Activated T-cell treated with anti-CD3 and anti-CD28 coated beads for 24 hours (primary cell): ENCODE measurements at places on chromosomes 7 and 10.

DNA sequence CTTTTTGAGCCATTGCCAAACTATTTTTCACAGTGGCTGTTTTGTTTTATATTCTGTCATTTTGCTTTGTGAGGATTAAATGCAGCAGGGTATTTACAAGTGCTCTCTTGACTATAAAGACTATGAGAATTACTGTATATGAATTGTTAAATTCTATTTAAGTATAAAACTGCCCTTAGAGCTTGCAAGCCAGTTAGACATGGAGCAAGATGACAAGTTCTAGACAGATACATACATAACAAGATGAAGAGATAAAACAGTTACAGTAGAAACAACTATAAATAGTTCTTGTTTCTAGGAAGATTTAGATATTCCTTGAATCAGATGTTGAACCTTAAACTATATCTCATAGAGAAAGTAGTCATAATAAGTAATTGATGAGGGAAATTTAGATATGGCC, 60.6 kb downstream of the DNAH11 start:
- no peak for DNase-seq

DNA sequence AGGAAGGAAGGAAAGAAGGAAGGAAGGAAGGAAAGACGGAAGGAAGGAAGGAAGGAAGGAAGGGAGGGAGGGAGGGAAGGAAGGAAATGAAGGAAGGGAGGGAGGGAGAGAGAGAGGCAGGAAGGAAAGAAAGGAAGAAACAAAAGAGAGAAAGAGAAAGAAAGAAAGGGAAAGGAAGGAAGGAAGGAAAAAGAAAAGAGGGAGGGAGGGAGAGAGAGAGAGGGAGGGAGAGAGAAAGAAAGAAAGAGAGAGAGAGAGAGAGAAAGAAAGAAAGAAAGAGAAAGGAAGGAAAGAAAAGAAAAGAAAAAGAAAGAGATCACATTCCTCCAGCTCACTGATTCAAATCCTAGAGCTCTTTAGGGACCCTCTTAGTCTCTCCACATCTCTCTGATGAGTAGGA, 24.7 kb downstream of the ELN start:
- no peak for DNase-seq

DNA sequence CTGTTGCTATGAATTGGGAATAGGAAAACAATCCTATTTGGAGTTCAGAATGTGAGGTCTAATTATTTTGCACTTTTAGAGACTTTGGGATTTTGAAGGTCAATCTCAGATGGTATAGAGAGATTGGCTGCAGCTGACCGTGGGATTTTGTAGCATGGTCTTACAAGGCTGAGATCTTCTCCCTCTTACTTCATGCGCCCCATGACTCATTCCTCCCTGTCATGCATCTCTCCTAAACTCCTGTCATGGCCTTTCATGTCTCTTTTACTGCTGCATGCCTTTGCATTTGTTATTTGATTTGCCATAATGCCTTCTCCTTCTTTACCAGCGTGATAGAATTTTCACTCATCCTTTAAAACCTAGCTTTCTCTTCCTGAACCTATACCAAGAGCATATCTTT, 133.1 kb downstream of the BBS9 start:
- no peak for DNase-seq

- DNase-seq, result no peak
Measured at GRCh38 chr7:29194594-29195427, at the start of gene CHN2. TSS of gene CHN2 (plus strand) at chr7:29194775.

- DNase-seq, result no peak
Measured at GRCh38 chr7:132557489-132558044, 18.7 kb downstream of the PLXNA4 start.

- peak; percentile 26 for DNase-seq
Measured at GRCh38 chr10:80186364-80187012, 18.8 kb downstream of the ANXA11 start.

DNA sequence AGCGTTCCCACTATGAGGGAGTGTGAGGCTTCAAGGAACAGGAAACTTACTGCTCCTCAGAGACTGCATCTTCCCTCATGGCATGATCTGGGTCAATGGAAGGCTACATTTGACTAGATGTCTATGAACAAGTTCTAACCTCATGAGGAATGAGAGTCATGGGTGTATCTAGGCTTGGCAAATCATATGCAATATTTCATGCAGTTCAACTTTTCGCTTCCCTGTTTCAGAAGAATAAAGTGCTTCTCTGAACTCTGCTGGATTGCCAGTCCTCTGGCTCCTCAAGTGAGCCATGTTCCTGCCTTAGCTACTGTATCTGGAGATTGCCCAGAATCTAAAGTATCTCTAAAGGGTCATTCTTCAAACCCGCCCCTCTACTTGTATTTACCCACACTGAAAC, 54.3 kb upstream of the SEMA3A start:
- DNase-seq, result no peak

DNA sequence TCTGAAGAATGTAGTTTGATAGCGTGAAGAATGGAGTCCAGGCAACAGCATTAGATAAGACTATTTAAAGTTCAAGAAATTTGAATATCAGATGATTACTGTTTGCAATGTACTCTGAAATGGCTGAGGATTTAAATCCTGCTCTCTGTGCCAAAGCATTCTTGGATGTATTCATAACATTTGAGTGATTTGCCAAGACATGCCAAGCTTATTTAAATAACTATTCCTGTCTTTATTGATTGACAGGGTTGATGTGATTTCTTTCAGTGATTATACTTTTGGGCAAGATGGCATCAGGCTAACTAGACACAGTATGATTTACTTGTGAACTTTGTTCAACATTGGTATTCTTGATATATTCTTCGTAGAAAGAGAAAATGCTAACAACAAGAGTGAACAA, 168.7 kb downstream of the GNAI1 start:
- DNase-seq, result no peak

DNA sequence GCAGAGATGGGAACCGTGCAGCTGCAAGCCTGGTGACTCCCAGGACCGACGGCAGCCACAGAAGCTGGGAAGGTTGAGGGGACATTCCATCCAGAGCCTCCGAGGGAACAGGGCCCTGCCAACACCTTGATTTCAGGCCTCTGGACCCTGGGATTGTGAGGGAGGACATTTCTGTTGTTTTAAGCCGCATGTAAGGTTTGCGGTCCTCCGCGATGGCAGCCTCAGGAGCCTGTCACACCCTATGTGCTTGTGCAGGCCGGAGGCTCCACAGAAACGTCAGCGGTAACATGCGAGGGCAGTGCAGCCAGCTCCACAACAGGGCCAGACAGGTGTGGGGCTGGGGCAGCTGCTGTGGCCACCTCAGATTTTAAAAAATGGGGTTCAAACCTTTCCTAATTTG, 144.7 kb upstream of the SHH start:
- DNase-seq, result no peak

GRCh38 chr10:88392222-88392621, 190.9 kb downstream of the RNLS start:
- DNase-seq, result no peak

- no peak for DNase-seq
Measured at GRCh38 chr7:30428246-30429155, 50.1 kb downstream of the NOD1 start.

DNA sequence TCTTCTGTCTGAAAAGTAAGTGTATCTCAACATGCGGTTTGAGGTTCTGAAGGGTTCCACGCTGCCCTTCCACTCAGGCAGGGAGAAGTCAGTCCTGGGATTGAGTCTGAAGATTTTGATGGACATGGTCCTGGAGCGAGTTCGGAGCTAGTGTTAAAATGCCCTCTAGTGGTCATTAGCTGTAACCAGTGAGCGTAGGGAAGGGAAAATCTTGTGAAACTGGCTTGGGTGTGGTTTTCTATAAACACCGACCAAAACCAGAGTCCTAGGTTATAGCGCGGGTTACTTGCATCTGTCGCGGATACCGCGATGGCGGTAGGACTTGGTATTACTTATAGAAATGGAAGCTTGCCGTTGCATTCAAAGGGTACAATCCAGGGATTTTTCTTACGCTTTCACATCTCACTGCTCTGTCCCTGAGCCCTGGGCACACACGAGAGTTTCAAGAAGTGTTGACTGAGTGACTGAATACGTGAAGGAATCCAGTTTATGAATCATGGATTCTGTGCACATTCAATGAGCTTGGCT, 348.2 kb upstream of the C7orf33 start:
- no peak for DNase-seq

DNA sequence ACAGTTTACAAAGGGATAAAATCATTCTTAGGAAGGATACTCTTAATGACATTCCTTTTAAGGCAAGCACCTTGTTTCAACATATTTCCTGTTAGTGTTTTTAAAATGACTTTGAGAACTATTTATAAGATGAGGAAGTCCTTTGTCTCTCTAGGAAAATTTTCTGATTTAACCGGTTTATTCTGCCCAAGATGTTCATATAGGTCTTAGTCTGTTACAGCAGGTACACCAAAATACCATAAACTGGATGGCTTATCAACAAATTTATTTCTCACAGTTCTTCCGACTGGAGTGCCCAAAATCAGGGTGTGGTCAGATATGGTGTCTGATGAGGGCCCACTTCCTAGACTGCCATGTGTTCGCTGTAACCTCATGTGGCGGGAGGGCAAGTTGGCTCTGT, 77.9 kb downstream of the GSAP start:
- no peak for DNase-seq

DNA sequence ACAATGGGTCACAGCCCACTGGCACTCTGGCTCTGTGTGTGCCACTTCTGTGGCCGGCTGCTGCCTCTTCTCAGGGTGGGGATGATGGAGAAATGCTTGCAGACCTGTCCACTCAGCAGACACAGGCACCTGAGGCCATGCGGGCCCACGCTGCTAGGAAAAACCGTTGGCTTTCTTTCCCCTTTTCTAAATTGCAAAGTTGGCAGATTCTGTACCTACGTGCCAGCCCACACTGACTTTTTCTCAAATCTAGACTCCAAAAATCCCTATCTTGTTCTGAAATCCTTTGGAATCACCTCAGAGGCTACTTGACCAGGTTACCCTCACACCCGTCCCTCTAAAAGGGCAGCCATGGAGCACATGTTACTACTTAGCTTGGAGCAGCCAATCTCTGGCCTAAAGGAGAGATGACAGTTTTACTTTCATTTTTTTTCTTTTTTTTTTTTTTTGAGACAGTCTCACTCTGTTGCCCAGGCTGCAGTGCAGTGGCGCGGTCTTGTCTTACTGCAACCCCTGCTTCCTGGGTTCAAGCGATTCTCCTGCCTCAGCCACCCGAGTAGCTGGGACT, 99.4 kb downstream of the RNF216 start:
- DNase-seq, result no peak

DNA sequence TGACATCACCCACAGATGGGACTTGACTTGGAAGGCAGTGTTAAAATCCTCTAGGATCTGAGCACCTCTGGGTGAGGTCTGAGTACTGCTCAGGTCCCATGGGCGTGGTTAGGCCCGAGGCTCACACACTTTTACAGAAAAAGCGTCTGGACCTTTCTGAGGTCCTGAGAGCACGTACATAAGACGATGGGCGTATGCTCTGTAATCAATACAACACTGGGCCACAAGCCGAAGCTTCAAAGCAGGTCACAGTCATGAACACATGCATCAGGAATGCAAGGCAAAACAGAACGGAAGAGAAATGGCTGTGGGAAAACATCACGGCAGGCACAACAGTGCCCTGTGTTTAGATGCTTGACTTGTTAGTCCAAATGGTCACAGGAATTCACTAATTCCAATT, 112.2 kb downstream of the LARP4B start:
- no peak for DNase-seq

GRCh38 chr10:132654708-132655661, 117.4 kb downstream of the INPP5A start:
- DNase-seq, result peak; percentile 34

- DNase-seq, result no peak
Measured at GRCh38 chr10:104694074-104694473, 53.0 kb downstream of the SORCS3 start.

GRCh38 chr10:94011296-94011695, 17.6 kb downstream of the PLCE1 start:
- DNase-seq, result no peak

- DNase-seq, result no peak
Measured at GRCh38 chr7:44920119-44920518, 34.8 kb upstream of the PURB start.

- no peak for DNase-seq
Measured at GRCh38 chr10:21570761-21571521, 36.9 kb downstream of the MLLT10 start.

GRCh38 chr10:96532523-96532922, 18.8 kb upstream of the TLL2 start:
- DNase-seq, result no peak
